ENCODE measurements at places on chromosomes 2 and 18.
A peak's percentile ranks its signal among the peaks of the same experiment; 100 is the strongest.

DNA sequence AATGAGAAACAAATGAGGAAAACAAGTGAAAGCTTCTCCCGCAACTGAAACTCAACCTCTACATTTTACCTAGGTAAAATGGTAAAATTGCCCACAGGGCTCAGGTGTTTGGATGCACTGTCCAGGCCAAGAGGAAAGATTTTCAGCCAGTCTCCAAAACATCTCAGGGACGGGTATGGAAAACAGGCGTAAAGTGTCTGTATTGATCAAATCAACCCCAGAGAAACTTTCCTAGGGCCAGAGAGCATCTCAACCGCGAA is 361 bp upstream of the HAT1 start:
- DNase-seq = no peak

DNA sequence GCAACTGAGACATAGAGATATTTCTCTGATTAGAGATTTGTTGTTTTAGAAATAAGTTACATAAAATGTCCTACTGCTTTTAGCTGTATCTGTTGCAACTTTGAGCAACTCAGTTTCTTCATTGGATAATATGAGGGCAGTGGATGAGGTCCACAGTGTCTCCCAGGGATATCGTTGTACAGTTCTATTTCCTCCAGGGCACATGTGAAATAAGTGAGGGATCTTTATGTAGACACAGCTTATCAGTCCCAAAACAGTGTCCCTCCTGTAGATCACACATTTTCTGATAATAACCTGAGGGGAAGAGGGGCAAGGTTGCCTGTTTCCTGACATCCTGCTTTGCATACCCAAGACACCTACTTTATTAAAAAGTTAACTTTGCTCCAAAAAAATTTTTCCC is 1231.2 kb upstream of the ZEB2 start:
- no peak for DNase-seq

DNA sequence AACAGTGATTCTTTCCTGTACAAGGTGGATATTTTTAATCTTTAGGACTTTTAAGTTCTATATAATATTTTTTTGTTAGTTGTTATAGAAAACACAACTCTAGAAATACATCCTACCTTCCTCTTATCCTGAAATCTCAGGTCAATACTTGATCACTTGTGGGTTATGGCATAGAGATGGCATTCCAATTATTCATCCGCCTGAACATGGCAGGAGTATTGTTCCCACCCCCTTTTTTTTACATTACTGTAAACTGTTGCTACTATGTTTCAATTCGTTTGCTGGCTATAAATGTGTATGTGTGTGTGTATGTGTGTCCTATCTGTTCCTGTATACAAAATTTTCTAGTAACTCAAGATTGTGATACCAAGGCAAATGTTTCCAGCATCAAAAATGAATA is 43.3 kb upstream of the FN1 start:
- no peak for DNase-seq

GRCh38 chr2:161019311-161019710 is 140.9 kb upstream of the TANK start:
- no peak for DNase-seq

DNA sequence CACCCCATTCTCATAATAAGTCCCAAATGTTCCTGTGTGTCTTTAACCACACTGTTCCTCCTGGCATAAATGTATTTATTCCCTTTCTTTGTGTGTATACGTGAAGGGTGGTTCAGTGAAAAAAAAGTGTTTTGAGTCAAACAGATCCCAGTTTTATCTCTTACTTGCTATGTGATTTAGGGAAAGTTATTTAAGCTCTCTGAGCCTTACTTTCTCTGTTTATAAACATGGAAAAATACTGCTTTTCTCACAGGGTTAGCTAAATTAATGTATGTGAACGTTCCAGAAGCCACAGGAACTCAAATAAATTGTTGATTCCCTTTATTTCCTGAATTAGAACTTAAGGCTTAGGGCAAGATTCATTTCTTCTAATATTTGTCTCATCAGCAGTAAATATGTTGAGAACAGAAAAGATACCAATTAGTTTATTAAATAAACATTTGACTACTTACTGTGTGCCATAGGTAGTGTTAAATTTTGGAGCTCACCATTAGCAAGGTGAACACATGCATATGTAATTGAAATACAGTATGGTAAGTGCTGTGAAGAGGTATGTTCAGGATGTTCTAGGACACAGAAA is 33.2 kb downstream of the RALBP1 start:
- DNase-seq = no peak

- no peak for DNase-seq
Measured at GRCh38 chr2:54053830-54054229, 61.6 kb upstream of the ACYP2 start.

DNA sequence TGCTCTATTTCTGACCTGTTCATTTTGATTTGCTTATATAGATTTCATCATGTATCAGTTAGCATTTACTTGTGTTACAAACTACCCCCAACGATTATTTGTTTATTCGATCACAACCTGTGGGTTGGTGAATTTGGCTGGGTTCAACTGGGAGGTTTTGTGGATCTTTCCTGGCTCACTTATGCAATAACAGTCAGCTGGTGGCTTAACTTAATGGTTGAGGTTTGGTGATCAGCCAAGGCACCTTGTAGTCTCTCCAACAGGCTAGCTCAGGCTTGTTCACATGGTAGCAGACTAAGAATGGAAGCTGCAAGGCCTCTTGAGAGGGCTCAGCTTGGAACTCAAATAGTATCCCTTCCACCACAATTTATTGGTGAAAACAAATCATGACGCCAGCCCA is 5.4 kb upstream of the PUM2 start:
- DNase-seq = peak; percentile 72

DNA sequence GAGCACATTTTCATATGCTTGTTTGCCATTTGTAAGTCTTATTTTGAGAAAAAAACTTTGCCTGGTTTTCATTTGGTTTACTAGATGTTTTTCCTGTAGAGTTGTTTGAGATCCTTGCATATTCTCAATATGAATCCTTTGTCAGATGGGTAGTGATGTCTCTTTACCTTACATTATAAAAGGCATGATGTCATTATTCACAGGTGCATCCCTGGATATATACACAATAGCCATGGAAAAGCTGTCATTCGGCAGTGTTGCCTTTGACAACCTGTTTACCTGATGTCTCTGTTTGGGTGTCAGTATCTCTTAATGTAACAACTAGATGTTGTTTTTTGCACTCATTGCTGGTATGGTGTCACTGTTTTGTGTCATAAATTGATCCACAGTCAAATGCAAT is 58.8 kb upstream of the MAL start:
- no peak for DNase-seq

- DNase-seq = no peak
Measured at GRCh38 chr2:190707726-190708125, 58.8 kb downstream of the NAB1 start.

- DNase-seq = peak; percentile 18
Measured at GRCh38 chr18:26813043-26813442, 52.5 kb downstream of the AQP4 start.

DNA sequence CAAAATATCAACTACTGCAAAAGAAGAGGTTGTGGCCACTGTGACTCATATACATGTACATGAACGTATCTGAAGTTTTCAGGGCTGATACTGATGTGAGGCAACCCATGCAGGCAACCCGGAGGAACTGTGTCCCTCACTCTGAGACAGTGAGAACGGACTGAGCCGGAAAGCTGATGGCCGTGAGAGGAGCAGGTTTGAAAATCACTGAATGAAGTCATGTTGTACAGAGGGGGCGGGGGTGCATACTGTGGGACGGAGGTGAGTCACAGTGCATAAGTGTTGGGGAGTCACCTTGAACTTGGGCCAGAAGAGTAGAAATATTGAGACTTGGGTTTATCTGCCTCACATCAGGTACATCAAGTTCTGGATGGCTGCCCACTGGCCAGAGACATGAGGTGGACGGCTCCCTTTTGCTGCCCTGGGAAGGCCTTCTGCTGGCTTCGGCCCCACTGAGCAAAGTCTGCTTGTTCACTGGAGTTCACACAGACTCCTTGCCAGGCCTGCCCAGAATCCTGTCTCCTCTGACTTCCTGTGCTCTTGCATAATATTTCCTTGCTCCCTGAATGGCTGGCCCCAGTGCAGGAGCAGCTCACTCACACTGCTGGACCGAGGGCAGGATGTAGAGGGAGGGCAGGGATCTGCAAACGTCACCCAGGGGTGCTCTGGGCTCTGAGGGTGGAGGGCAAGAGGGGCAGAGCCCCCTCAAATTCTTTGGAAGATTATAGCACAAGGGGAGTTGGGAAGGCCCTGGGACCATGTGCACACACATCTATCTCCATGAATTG is 18.1 kb downstream of the EPAS1 start:
- DNase-seq = no peak

DNA sequence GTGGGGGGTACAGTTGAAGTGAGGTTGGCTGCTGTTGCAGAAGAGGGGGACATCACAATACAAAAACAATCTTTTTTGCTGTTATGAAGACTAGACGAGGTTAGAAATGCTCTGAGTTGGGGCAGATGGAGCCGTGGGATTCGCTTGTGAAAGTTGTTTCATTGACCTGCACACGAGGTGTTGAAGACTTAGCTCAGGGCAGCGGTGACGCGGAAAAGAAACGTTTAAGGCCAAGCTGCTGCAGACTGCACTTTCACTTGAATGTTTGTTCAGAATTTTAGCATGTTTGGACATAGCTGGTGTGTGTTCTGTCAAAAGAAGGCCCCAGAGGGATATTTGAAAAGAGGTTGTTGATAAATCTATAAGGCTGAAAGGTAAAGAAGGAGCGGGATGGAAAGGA is 46.3 kb downstream of the MTCL1 start:
- DNase-seq = no peak

GRCh38 chr2:9291331-9291730 is 84.7 kb downstream of the ASAP2 start:
- DNase-seq = no peak

- DNase-seq = no peak
Measured at GRCh38 chr18:11134940-11135339, 14.4 kb downstream of the PIEZO2 start.

DNA sequence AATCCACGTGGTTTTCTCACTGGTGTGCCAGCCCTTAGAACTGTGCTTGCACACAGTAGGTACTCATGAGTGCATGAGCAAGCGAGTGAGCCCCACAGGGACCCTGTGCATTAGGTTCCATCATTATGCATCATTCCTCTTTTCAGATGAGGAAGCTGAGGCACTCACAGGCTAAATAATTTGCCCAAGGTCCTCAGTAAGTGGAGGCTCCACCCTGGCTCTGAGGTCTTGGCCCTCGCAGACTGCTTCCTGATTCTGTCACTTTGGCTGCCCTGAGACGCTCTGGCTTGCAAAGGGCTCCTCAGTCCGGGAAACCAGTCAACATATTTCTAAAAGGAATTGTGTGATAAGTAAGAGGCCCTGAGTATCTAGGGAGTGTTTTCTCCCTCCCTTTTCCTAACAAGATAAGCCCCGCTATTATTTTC is 71.7 kb downstream of the IL1R2 start:
- DNase-seq = peak; percentile 37

- no peak for DNase-seq
Measured at GRCh38 chr18:364256-364826, 96.5 kb upstream of the THOC1 start.

- DNase-seq = no peak
Measured at GRCh38 chr2:204065566-204065965, 129.0 kb downstream of the ICOS start.

DNA sequence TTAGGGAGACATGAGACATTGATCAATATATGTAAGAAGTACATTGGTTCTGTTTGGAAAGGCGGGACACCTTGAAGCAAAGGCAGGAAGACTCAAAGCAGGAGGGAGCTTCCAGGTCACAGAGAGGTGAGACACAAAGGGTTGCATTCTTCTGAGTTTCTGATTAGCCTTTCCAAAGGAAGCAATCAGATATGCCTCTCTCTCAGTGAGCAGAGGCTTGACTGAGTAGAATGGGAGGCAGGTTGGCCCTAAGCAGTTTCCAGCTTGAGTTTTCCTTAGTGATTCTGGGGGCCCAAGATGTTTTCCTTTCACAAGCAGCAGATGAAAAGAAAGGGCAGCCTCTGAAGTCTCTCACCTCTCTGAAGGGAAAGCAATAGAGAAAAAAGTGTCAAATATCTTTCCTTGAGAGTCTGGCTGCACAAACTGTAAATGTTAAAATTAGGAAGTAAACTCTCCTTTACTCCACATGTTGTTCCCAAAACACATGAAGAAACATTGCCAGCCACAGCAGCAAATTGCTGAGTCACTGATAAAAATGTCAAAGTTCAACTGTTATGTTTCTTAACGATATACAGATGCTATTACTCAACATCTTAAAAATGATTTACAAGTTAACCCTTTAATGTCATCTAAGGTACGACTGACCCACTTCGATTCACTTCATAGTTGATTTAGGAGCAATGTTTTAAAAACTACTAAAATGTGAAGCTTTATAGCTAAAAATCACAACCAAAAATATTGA is 40.3 kb downstream of the CYB5A start:
- peak; percentile 89 for DNase-seq

DNA sequence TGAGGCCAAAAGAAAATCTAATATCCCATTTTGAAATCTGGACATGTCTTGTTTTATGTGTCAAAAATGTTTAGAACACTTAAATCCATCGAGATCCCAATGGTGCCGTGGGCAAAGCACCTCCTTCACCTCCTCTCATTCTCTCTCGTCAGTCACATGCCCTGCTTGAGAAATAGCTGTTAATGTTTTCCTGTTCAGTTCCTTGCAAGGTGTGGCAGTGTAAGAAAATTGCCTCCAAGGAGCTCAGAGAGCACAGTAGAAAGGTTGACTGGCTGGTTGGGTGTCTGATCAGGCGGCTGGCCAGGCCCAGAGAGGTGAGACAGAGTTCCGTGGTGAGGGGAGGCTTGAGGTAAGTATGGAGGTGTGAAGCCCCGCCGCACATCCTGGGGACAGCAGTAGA is 210.2 kb downstream of the TSN start:
- no peak for DNase-seq

- DNase-seq = no peak
Measured at GRCh38 chr18:23927821-23928746, 86.5 kb upstream of the TTC39C start.

- no peak for DNase-seq
Measured at GRCh38 chr2:138030459-138030858, 66.2 kb downstream of the HNMT start.

- DNase-seq = no peak
Measured at GRCh38 chr2:140465301-140465700, 1665.5 kb downstream of the LRP1B start.

DNA sequence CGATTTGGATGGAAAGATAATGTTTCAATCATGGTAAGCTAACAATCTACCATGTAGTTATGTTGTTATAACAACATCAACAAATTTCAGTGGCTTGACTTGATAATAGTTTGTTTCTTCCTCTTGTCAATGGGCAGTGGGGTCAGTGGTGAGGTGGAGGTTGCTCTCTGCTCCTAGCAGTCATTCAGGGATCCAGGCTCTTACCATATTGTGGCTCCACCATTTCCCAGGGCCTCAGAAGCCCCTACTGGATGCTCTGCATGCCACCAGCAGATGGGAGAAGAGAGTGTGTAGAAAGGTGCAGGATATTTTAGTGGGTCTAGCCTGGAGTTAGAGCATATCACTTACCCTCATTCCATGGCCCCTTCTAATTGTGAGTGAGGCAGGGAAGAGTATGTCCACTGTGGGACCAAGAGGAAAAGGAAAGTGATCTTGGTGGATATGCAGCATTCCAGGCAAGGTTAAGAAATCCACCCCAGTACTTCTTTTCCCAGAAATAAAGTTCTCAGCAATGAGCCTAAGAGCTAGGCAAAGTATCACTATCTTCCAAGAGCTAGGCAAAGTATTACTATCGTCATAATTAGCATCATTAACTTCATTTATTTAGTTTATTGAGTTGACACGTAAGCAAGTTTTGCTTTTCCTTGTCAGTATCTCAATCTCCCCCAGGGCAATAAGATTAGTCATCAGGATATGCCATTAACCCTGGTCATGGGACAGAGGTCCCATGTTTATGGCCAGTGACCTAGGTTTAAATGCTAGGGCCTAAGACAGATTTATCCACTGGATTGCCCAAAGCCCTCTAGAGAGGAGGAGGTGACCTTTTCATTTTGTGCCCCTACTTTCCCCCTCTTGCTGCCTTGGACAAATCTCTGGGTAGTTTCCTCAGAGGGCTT is 4.2 kb upstream of the IWS1 start:
- DNase-seq = no peak
